ENCODE measurements at places on chromosomes 16 and 17.

DNA sequence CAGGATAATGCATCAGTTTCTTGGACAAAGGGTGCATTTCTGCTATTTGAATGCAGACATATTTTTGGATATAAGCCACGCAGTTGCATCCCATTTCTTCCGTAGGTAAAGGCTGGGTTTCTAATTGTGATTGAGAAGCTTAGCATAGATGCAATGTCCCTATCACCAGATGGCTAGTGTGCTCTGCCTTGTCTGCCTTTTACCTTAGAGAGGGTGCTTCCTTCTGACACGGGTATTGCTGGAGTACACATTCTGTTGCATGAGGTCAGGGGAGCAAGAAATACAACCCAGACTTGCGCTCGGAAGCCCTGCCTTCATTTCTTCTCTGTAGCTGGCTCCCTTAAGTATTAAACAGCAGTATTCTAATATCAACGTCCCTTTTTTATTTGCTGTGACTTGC lies 337.4 kb downstream of the WWOX start:
- no peak for DNase-seq

GRCh38 chr17:69300222-69300621 lies 26.7 kb downstream of the ABCA5 start:
- DNase-seq = no peak

- DNase-seq = peak; percentile 27
These were observed at the start of gene MYOCD for GRCh38 chr17:12665263-12666210. Gene MYOCD, plus strand, starts transcription at chr17:12665890. Its CDS starts 299 bp downstream, at chr17:12666189.

GRCh38 chr17:66365903-66366302 lies 63.5 kb downstream of the PRKCA start:
- no peak for DNase-seq

GRCh38 chr17:69222707-69223258 lies 5.8 kb downstream of the ABCA10 start:
- DNase-seq = no peak

GRCh38 chr17:7147772-7148171 lies 31.4 kb downstream of the ASGR1 start:
- no peak for DNase-seq

DNA sequence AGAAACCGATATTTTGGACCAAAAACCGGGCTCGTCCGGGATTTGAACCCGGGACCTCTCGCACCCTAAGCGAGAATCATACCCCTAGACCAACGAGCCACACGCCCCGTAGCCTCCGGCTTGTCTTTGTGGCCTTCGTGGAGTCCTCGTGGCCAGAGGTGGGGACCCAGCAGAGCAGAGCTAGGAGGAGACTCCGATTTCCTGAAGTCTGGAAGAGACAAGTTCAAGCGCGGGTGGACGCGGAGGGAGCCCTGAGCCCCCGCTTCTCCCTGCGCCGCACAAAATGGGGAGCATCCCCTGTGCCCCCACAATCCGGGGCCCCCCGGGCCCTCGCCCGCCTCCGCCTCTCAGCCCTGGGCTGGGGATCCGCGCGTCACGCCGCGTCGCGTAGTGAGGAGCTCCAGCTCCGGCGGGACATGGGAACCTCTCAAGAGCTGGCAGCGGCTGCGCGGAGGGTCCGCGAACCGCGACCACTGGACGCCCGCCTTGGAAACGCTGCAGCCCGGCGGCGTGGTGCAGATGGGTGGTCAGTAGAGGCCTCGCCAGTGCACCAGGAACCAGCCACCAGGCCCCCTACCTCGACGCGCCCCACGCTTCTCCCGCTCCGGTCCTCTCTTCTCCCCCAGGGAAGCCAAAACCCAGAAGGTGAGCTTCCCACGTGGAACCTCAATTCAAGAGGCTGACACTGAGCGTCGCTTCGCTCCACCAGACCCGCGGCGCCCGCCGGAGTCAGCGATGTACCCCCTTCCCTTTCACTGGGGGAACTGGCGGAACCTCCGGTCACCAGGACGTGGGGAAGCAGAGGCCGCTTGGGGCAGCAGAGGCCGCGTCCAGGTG lies 5.2 kb upstream of the OR1F1 start:
- peak; percentile 35 for DNase-seq

- no peak for DNase-seq
These were observed 94.5 kb downstream of the METRNL start for GRCh38 chr17:83173914-83174361.

- DNase-seq = peak; percentile 42
These were observed 5.1 kb downstream of the NBR1 start for GRCh38 chr17:43176119-43176570.

GRCh38 chr17:40484285-40484972 lies 17.0 kb downstream of the TNS4 start:
- no peak for DNase-seq
